ENCODE measurements at places on chromosomes 4 and X.

- DNase-seq = no peak
These were observed 29.6 kb upstream of the CHRNA9 start for GRCh38 chr4:40305328-40306170.

GRCh38 chr4:33226133-33226532 lies 2506.0 kb downstream of the PCDH7 start:
- no peak for DNase-seq

DNA sequence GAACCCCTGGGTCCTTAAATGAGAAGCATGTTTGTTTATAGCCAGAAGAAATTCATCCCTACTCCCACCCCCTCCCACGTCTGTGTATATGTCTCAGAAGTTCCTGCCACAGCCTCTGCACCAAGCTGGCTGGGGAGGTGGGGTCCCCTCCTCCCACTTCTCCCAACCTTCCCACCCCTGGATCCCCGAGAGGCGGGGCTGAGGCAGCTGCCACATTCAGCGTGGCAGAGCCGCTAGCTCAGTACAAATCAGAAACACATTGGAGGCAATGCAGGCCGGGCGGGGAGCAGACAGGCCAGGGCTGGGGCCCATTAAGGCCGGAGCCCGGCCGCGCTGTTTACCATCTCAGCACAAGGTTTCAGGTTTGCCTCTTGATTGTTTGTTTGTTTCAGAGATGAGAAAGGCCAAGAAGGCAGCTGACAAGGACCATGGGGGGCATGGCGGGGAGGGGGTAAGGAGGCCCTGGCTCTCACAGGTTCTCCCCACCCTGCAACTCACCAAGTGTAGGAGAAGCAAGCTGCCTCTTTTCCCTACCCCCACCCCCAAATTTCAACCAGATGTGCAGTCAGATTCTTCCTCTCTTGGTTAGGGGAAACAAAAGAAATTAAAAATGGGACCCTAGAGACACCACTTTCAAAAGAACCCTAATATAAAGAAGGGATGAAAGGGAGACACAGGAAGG lies 22.3 kb downstream of the PJA1 start:
- no peak for DNase-seq

DNA sequence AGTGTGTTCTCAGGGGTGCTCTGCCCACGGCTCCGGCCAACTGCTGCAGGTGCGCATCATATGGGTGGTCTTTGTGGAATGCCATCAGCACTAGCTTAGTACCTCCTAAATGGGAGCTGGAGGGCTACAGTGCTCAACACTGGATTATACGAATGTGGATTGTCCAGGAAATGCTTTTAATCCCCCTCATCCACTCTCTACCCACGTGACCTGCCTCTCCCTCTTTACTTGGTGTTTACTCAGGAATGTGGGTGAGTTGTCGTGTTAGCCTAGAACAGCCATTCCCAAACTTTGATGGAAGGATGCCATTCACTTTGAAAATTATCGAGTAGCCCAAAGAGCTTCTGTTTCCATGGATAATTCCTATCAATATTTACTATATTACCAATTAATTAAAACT lies 150.8 kb downstream of the PTTG2 start:
- no peak for DNase-seq

GRCh38 chr4:30920043-30920442 lies 199.9 kb downstream of the PCDH7 start:
- no peak for DNase-seq

DNA sequence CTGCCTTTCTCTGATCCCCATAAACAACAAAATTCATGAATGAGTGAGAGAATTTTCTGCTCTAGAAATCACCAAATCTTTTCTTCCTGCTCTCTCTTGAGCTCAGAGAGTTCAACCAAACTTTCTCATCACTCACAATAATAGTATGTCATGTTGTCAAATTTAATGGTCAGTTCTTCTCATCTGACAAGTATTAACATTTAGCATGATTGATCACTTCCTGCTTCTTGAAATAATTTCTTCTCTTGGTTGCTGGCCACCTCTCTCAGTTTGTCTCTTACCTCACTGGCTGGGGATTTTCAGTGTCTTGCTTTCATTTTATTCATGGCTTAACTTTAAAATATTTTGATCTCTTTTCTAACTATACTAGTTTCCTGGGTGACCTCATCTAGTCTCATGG lies 25.5 kb upstream of the FGF5 start:
- no peak for DNase-seq

GRCh38 chrX:20237864-20238263 lies 28.8 kb downstream of the RPS6KA3 start:
- no peak for DNase-seq

- no peak for DNase-seq
These were observed 31.5 kb downstream of the WWC2 start for GRCh38 chr4:183130328-183131155.

- DNase-seq = no peak
These were observed 24.3 kb downstream of the UPF3B start for GRCh38 chrX:119828446-119828845.

DNA sequence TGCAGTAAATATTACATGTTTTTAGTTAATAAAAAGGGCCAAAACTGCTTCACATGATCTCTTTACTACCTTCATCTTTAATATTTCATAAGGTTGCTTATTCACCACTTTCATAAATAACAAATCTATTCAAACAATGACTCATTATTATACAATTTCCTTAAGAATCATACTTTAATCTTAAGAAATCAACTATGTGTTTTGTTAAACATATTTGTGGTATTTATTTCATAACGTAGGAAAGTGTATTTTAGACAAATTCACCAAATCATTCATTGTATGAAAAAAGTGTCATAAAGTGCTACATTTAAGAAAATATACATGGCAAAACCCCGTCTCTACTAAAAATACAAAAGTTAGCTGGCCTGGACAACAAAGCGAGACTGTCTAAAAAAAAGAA lies 150.5 kb upstream of the RXFP1 start:
- DNase-seq = no peak

DNA sequence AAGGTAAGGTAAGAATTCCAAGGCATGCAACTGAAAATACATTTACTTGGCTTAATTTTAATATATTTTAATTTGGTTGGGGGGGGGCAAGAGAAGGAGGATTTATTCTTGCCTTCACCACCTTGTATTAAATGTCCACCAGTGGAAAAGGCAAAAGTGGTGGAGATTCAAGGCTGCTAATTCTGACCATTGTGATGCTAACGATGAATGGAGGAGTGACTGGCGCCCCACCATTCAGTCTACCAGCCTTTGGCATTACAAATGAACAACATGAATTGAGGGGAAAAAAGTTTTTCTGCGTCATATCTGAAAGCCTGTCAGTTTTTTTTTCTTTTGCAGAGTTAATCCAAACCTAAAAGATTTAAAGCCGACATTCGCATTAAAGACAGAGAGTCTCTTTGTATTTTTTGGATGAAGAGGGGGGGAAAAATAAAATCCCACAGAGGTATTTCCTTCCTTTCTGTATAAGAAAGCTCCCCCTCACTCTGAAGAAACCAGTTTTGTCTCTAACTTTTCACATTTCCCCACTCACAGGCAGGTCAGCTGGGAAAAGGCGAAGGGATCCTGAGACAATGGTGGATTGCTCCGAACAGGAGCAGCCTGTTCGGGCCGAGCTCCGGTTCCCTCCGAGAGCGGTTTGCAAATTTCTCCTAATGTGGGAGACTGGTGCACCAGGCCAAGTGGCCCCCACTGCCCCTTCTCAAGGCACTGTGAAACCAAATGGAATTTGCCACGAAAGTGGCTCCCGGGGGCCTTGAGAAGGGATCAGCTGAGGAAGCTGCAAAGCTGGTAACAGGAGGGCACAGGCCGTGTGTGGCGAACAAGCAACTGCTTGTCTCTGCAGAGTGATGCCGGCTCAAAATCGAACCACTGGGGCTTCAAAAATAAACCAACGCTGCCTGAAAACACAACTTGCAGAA lies 28.1 kb downstream of the SHISA3 start:
- DNase-seq = no peak

DNA sequence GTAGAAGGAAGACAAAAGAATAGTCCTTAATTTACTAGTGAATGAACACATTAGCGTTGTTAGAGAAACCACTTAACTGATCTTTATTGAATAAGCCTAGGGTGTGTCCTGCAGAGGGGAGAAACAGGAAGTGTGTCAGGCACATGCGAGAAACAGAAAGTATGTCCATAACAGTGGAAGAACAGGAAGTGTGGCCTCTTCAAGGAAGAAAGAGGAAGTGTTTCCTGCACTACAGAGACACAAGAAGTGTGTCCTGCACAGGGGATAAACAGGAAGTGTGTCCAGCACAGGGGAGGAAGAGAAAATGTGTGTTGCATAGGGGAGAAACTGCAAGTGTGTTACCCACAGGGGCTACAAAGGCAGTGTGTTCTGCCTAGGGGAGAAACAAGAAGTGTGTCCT lies 539.6 kb upstream of the PRKX start:
- DNase-seq = no peak

DNA sequence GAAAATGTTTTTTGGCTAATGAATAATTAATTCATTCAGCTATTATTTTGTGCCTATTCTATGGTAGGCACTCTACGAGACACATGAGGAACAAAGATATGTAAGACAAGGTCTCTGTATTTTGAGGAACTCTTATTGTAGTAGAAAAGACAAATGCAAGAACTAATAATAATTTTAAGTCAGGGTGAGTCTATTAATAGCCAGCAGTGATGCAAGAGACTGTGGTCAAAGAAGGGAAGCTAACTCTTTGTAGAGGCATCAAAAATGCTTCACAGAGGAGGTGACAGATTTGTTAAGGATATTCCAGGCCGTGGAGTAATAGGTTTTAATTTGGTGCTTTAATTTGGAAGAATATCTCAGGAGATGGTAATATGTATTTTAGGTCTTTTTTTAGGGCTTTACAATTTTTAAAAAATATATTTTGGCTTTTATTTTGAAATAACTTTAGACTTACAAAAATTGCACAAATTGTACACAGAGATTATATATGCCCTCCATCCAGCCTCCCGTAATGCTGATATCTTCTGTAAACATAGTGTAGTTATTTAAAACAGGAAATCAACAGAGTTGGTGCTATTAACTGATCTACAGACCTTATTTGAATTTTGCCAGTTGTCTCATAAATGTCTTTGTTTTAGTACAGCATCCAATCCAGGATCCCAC lies 48.1 kb downstream of the DCLK2 start:
- DNase-seq = no peak

GRCh38 chr4:87327136-87327535 lies 4.5 kb upstream of the HSD17B13 start:
- no peak for DNase-seq

GRCh38 chr4:124694946-124695598 lies 17.5 kb downstream of the ANKRD50 start:
- DNase-seq = no peak

- no peak for DNase-seq
These were observed 33.4 kb downstream of the ACSL1 start for GRCh38 chr4:184792334-184792733.

GRCh38 chr4:150970685-150971151 lies 44.4 kb downstream of the LRBA start:
- DNase-seq = no peak

GRCh38 chr4:78018271-78019049 lies 38.7 kb upstream of the FRAS1 start:
- no peak for DNase-seq

DNA sequence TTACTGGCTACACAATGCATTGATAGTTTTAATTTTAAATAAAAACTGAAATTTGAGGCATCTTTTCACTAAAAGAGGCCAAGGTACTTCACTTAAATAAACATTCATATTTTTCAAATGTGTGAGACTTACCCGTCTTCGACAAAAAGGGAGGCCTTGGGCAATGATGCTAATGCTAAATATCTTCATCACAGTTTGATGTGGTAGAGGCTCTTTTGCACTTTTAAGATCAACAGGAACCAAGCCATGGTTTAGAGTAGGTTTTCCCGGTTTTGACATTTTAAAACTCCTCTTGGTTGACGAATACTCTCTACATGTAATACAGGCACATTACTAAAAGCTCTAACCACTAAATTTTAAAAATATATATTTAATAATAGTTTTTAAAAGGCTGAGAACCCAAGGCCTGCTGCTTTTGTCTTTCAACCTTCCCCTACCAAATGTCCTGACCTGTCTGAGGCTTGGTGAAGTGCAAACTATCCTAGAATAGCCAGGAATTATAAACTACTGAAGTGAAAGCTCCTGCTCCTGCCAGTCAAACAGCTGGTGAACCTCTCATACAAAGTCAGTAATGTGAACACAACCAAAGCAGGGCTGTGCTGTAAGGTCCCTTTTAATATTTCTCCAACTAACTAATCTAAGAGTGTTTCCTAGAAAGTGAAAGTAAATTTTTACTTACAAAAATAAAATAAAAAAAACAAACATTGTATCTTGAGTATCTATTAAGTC lies 153.7 kb downstream of the FBXW7 start:
- no peak for DNase-seq

- DNase-seq = no peak
These were observed 65.4 kb downstream of the SOX3 start for GRCh38 chrX:140439476-140439875.

GRCh38 chrX:125203365-125203736 lies 116.3 kb upstream of the TEX13C start:
- no peak for DNase-seq

- peak; percentile 37 for DNase-seq
These were observed 77.3 kb downstream of the ARSJ start for GRCh38 chr4:113901994-113902787.

DNA sequence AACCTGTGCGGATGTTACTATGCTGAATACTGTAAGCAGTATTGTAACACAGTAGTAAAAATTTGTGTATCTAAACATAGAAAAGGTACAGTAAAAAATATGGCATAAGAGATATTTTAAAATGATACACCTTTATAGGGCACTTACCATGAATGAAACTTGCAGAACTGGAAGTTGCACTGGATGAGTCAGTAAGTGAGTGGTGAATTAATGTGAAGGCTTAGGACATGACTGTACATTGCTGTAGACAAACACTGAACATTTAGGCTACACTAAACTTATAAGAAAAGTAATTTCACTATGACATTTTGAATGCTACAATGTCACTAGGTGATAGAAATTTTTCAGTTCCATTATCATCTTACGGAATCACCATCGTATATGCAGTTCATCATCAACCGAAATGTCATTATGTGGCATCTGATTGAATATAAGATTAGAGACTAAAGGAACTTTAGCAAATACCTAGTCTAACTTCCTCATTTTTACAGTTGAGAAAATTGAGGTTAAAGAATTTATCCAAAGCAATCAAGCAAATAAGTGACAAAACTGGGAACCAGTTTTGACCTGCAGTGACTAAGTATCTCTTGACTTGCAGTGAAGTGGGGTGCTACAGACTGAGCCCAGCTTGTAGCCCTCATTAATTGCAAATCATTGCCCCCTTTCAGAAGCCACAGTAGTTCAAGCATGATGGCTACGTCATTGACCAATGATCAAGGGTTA lies 55.3 kb downstream of the EGF start:
- DNase-seq = no peak

Data from activated CD4-positive, alpha-beta T cell treated with anti-CD3 and anti-CD28 coated beads for 24 hours (primary cell).